ENCODE measurements at places on chromosomes 16 and 17.
A peak's percentile ranks its signal among the peaks of the same experiment; 100 is the strongest.

- no peak for DNase-seq
Measured at GRCh38 chr16:85631802-85632393, 18.8 kb downstream of the GSE1 start.

- DNase-seq = no peak
Measured at GRCh38 chr17:49387498-49388289, 25.6 kb upstream of the ZNF652 start.

DNA sequence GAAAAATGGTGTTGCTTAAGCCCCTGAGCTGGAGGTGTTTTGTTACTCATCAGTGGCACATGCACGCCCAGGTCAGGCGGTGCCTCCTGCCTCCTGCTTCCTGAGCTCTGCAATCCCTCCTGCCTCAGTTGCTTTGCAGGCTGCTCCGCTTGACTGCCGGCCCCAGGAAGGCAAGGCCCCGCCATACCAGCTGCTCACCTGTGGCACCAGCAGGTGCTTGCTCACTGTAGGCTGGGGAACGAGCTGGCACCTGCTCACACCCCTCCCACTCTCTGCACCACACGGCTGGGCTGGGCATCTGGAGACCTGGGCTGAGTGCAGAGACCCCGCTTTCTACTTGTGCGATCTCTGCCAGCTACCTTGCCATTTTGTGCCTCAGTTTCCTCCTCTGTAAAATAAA is 200.2 kb downstream of the RBFOX3 start:
- no peak for DNase-seq

DNA sequence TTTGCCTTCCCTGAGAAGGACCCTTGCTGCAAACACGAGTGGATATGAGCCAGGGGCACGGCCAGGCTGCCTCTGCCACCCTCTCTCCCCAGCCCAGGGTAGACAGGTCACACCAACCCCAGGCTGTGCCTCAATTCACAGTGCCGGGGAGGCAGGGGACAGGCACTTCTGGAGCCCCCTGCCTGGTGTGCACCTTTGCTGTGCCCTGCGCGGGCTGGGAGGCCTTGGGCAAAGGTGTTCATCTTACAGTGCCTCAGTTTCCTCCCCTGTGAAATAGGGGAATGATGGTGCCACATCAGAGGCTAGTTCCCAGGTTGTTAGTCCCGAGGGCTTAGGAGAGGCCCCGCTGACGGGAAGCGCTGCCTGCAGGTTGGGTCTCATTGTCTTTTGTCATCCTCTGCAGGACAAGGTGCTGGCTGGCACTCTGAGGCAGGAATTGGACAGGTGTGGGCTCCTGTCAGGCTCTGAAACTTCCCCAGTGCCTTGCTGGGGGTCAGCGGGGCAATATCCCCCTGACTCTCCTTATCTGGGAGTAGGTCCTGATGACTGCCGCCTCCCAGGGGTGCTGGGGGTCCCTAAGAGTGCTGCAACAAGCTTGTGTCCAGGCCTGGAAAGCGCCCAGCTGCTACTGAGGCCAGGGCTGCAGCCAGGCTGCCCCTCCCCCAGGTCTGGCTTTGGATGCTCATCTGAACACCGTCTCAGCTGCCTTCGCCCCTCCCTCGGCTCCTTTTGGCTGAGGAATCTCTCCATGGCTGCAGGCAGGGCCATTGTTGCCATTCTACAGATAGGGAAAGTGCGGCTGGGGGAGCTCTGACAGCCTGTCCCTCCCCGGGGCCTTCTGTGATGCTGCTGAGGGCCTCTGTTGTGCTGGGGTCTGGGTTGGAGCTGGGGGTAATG is 3.1 kb downstream of the PRSS21 start:
- DNase-seq = no peak

DNA sequence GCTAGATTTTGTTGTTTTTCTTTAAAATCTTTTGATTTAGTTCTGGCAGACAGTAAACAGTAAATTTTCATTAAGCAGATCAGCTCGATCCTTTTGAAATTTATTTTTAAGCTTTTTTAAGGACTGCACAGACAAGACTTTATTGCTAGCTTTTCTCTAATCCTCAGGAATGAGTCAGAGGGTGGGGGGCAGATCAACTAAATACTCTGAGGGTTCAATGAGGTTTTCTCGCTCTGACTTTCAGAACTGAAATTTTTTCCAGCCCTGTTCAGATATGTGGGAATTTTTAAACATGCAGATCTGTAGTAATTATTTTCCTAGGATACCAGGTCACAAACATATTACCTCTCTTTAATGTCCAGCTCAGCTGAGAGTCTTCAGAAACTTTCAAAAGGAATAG is 977.2 kb downstream of the CDH11 start:
- no peak for DNase-seq

- no peak for DNase-seq
Measured at GRCh38 chr16:50584033-50584722, 36.0 kb downstream of the NKD1 start.

DNA sequence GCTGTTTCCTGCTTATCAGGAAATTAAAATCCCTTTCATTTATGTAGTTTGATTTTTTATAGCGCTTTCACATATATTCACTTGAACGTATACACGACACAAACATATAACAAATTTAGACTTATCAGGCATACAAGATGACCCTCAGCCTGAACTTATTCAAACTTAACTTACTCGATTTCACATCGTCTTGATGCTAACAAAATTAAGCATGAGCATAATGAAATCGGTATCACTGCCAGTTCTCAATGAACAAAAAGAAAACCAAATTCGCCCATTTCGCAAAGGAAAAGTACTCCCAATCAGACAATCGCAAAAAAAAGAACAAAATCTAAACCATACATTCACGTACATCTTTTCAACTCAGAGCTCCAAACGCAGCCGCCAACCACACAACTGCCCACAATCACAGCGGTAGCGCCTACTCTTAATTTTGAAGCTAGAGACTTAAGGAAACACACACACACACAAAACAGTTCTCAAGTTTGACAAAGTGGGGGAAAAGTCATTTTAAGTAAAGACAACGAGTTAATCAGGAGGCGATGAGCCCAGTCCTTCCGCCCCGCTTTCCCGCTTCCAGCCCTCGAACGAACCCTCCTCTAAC is 1.1 kb downstream of the GJC1 start:
- no peak for DNase-seq

DNA sequence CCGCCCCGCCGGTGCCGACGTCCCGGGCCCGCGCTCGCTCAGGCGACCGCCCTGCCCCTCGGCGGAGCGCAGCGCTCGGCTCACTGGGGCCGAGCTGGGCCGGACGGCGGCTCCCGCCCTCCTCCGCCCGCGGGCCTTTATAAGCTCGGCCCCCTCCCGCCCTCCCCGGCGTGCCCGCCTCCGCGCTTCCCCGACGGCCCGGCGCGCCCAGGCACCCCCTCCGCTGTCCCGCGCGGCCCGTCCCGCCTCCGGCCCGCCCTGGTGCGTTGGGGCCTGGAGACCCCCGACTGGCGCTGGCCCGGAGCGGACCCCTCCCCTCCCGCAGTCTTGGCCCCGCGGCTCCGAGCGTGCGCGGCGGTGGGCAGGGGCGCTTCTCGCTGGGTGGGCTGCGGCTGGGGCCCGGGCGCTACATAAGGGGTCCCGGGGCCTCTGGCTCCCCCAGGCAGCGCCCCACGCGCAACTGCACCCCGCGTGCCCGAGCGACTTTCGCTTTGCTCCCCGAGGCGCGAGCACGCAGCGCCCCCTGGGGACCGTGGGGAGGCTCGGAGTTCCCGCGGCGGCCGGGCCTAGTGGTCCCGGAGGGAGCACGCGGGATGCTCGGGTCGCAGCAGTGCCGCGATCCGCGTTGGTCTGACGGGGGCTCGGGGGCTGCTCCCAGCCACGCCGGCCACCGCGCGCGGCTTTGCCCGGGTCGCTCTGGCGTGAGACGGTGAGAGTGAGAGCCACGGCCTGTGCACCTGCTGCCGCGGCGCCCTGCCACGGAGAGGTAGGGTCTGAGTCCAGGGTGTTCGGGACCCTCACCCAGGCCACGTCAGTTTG is at the start of gene PIEZO1:
Gene PIEZO1 (minus strand): TSS at position 115 of the 819 bp plus-strand sequence. CDS start 256 bp downstream, outside the sequence.
- peak; percentile 83 for DNase-seq

DNA sequence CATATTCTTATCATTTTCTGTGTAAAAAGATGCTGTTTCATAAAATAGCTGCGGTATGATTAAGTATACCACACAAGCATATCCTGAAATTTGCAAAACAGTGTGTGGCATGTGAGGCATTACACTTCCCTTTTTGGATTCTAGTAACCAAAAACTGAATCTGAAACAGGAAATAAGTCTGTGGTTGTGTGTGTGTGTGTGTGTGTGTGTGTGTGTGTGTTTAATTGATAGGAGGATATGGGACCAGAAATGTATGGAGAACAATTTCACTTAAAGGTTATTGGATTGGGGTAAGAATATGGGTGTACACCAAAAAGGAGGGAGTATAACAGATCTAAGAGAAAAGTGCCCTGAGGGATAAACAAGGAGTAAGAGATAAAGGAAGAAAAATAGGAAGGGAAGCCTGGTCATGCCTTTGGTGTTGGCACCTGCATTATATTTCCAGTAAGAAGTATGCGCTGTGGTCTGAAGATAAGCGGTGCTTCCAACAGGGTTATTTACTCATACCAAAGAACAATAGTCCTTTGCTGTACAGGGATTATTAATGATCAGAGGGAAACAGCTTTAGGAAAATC is 4.0 kb downstream of the LYRM1 start:
- DNase-seq = peak; percentile 4

GRCh38 chr17:56934280-56934679 is 20.4 kb upstream of the TRIM25 start:
- no peak for DNase-seq

DNA sequence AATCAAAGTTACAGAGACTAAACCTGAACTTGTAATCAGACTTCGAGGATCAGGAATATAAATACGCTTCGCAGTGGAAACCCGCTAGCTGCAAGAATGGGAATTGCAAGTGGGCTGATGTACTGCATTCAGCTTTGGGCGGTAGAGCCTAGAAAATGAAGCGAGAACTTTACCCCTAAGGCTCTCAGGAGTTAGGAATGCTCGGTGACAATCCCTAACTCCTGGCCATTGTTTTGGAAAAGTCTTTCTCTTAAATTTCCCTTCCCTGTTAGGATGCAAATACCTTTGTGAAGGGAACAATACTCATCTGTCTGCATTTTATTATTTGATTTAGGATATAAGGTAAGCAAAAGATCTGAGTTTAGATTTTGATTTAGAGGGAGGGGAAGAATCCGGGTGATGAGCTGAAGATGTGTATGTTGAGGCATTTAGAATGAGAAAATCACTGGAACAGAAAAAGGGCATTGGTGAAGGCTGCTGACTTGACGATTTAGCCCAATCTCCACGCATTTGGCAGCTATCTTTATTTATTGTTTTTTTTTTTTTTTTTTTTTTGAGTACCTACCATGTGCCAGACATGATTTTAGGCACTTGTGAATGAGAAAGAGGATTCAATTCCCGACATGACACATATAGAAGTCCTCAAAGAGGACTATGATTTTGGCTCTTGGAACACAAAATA is 2.2 kb upstream of the TOX3 start:
- no peak for DNase-seq

- no peak for DNase-seq
Measured at GRCh38 chr17:49218941-49219913, 8.7 kb downstream of the ABI3 start.

DNA sequence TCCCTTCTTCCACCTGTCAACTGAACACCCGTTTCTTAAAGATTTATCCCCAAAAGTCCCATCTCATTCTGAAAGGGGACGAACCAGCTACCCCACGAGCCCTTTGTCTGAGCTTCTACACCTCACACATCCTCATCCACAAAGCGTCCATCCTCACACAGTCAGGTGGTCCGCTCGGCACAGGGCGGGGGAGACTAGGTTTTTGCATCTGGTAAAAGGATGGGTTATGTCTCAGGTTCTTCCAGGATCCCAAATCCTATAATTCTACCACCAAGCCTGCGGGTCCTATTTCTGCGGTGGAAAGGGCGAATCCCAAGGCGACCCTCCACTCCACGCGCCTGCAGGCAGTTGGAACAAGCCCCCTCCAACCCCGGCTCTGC is 458 bp downstream of the GFOD2 start:
- DNase-seq = no peak

DNA sequence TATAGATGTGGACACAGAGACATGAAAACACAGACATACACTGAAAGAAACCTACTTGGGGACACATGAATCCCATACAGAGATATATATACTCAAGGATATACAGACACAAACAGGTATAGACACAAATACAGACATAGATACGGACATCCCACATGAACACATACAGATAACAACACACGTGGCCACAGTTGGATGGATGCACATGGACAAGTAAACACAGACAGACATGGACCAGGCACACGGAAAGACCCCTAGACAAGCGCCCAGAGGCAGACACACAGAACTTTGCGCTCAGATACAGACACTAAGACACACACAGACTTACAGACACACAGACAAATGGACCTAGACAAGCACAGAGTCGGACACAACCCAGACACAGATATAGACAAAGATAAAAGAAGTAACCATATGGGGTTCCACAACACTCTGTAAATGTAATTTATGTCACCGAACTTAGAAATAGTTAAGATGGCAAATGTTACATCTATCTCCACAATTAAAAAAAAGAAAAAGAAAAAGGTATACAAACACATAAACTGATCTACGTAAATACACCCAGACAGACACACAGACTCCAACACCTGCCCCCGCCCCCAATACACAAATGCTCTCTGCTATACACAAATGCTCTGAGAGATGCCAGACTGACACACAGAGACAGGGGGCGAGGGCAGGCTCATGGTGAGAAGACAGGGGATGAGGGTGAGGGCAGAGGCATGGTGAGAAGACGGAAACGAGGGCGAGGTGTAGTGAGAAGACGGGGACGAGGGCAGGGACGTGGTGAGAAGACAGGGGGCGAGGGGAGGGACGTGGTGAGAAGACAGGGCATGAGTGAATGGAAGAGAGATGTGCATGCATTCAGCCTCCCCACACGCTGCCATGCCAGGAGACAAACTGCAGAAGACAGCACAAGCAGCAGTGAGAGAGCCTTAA is 118.3 kb downstream of the SMG6 start:
- DNase-seq = no peak

DNA sequence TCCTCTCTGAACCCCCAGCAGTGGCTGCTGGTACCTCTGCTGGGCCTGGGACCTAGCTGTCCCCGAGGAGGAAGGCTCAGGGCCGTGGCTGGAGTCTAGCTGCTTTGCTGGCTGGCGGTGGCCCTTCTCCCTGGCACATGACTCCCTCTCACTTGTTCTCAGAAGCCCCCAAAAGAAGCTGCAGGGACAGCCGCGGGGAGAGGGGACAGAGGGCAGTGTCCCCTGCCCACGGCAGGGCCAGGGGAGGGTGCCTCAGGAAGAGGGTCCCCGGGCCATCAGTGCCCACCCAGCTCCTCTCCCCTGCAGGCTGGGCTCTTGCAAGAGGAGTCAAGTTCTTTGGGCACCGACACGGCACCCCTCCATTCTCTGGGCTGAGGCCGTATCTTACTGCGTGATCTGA is 46.6 kb downstream of the VAC14 start:
- no peak for DNase-seq

- DNase-seq = no peak
Measured at GRCh38 chr17:81666092-81666341, 388 bp downstream of the OXLD1 start.

DNA sequence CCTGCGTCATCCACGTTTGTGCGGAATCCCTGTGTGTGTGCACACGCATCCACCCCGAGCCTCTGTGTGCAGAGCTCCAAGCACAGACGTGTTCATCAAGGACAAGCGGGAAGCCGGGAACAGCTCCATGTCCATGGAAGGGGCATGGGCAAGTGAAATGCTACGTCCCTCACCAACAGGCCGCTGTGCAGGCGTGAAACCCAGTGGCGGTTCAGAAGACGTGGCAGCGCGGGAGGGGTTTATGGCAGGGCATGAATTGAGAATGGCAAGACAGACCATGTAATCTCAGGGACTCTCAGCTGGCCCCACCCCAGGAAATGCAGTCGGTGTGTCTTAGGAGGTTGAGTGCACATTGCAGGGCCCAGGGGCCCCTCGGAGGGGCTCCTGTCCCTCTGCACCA is 52.7 kb downstream of the TBC1D16 start:
- DNase-seq = no peak

All from stimulated activated CD4-positive, alpha-beta T cell treated with anti-CD3 and anti-CD28 coated beads, Interleukin-4, amount 100 ng/mL, for 1 hour (primary cell).